ENCODE measurements at places on chromosomes 2 and 18. TPM values are rescaled to one million over a fixed set of nuclear protein-coding genes. Genes with fewer than 3 reads are reported as not detected.

GRCh38 chr2:226888378-226888965 is 52.6 kb downstream of the RHBDD1 start:
- no peak for DNase-seq

MAP2 gene
- 31.2 TPM for polyA plus RNA-seq

- no peak for DNase-seq
Measured at GRCh38 chr18:79250301-79250981, 145.3 kb upstream of the NFATC1 start.

DYSF gene
- 18.5 TPM for polyA plus RNA-seq

- no peak for DNase-seq
Measured at GRCh38 chr2:66477135-66477842, 42.4 kb downstream of the MEIS1 start.

ASIC4 gene
- polyA plus RNA-seq, result 0.06 TPM
